ENCODE measurements at places on chromosomes 3 and 15.

- DNase-seq = no peak
Measured at GRCh38 chr3:56725175-56725574, 42.1 kb upstream of the TASOR start.

- no peak for DNase-seq
Measured at GRCh38 chr3:111193472-111193871, 121.9 kb downstream of the NECTIN3 start.

- no peak for DNase-seq
Measured at GRCh38 chr3:195895861-195896360, 12.4 kb downstream of the TNK2 start.

DNA sequence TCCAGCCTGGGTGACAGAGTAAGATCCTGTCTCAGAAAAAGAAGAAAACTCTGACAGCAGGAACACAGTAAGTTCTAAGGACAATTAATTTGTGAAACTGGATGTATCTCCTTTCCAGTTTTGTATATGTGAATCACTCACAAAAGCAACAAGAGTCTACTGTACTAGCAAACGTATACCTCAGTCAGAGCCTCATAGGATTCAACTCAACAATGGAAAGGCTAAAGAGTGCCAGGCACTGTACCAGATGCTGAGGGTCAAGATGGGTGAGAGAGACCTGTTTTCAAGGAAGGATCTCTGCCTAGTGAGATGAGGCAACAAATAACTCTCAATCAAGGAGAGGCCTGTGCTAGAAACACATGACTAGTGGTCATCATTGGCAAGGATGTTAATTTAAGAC is 14.9 kb downstream of the TBL1XR1 start:
- no peak for DNase-seq

DNA sequence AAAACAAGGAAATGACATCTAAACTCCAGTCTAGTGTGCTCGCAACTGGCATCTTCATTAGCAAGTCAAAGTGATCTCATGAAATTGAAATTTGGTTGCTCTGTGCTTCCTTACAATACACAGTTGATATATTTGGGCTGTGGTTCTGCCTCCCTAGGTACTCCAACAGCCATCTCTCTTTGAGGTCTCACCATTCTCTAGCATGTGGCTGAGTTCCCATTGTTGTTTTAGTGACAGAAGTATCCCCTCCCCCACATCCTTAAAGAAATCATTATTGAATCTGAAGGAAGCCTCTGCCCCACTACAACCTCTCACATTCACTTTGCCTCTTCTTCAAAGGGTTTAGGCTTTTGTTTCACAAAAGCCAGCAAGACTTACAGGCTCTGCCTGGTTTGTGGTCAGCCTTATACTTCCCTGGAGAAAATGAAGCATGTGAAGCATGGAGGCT is 516.5 kb downstream of the NLGN1 start:
- DNase-seq = no peak

Data from D721Med (cell line).